Anterior cingulate cortex (tissue), 58 donors: ENCODE measurements at places on chromosomes 5 and 9.

- DNase-seq: no peak
These were observed 58.1 kb downstream of the TSSK1B start for GRCh38 chr5:113376640-113377039.

GRCh38 chr9:105069696-105070095 lies 141.7 kb upstream of the ABCA1 start:
- no peak for DNase-seq

DNA sequence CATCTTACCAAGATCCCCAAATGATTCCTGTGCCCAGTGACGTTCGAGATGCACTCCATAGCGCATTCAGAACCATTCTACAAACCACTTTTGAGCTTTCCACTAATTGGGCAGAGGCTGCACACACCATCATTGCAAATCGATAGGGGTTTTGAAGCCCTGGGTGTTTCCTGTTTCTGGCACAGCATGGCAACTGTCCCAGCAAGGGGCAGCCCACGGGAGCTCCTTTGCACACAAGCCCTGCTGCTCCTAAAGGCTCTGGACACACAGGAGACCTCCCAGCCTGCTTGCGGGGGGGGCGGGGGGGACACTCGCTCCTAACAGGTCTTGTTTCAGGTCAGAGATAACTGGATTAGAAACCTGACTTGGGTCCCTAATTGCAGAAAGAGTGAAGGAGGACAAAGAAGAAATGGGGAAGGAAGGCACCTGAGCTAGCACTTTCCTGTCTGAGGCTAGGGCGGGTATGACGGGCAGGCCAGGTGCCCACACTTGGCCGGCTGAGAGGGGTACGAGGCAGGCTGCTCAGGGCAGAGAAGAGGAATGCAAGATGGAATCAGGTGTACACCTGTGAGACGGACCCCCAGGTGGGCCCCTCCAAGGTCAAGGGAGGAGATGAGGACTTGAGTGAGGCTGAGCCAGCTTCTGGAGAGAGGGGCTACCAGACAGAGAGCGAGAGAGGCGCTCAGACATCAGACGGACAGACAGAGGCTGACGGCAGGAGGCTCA lies 820 bp downstream of the FBP1 start:
- no peak for DNase-seq

DNA sequence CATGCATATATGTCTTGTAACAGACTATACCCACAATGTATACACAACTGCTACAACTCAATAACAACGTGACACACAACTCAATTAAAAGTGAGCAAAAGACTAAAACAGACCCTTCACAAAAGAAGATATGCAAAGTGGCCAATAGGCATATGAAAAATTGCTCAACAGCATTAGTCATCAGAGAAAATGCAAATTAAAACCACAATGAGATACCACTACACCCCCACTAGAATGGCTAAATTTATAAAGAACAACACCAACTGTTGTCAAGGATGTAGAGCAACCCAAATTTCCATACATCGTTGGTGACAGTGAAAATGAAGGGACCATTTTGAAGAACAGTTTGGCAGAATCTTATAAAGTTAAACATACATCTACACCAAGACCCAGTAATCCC lies 38.9 kb downstream of the GABRB2 start:
- DNase-seq: no peak

- no peak for DNase-seq
These were observed 116.7 kb downstream of the MLLT3 start for GRCh38 chr9:20505574-20505973.

DNA sequence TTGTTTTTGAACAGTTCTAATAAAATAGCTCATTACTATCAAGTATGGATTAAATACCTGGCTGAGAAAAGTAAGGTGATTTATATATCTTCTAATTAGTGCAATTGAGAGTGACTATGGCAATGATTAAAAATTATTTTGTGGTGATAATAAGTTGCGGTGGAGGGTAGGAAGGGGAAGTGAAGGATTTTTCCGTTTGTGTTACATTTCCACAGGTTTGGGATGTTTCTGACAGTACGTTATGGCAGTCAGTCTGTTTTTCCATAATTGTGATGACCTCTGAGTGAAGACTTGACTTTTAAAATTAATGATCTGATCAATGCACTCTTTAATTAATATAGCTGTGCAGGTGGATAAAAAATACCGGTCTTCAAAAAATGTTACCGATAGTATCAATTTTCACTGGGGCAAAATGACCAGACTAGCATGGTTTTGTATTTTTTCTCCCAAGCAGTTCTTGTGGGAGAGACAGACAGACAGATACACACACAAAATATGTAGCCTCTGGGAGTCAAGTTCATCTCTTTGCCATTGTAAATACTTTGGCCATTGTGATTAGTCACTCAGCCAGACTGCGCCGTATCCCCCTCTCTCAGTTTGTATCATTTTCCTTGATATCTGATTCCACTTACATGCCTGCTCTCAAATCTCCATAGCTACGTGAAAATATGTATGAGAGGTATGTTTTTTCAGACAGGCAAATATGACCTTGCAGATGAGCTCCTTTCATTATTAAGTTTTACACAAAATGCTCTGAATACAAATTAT lies 60.2 kb downstream of the ARHGAP26 start:
- no peak for DNase-seq

GRCh38 chr5:175614861-175615260 lies 43.0 kb upstream of the HRH2 start:
- DNase-seq: no peak

DNA sequence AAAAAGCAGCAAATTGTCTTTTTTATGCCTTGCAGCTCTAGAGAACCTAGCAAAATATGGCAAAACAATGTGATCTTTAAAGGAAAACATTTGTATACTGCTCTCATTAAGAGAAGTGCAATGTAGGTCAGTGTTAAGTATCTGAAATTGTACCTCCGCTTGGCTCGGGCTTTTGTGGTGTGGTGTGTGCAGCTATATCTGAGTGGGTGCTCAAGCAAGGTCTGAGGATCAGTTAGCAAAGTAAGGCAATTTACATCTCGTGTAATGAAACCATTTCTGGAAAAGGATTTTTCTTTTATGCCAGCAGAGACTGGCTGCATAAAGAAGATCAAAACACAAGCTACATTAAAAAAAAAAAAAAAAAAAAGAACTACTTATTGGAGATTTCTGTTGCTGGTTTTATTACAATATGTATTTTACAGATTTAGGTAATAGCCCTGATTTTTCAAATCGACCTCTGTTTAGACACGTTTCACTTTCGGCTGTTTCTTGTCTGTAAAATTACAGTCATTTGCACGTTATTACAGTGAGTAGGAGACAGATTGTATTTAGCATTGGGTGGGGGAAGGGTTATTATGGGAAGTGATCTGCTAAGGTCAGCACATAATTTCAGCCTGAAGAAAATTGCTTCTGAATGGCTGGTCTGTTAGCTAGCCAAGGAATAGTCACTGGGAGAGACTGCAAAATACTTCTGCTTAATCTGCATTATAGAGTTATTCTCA lies 7.9 kb upstream of the ZNF608 start:
- DNase-seq: no peak

DNA sequence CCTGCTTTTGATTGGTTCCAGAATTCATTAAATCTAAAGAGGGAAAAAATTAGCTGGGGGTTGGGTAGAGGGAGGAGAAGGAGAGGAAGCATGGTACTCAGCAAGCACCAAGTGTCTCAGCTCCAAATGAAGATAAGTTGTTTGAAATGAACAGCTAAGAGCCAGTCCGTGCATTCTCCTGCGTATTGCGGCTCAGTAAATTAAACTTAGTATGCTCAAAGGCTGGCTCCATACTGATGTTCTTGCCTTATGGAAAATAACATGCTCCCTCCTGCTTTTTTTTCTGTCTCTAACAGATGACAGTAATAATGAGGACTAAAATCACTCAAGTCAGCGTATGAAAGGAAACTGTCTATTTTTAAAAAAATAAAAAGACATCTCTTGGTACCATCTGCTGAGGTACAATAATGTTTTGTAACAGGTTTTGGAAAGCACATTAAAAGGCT lies 161.0 kb downstream of the SPATA31D1 start:
- DNase-seq: no peak

DNA sequence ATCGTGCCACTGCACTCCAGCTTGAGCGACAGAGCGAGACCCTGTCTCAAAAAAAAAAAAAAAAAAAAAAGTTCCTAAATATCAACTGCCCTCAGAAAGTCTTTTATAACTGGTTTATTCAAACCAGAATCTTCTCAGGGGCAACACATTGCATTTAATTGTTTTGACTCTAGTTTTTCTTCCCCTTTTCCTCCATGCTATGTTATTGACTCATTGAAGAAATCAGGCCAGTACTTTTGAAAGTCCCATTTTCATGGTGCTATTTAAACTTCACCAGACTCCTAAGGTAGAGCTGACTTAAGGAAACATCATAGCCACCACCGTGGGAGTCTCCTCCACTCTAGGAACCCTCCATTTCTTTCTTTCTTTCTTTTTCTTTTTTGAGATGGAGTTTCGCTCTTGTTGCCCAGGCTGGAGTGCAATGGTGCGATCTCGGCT lies 83.1 kb upstream of the IL6ST start:
- DNase-seq: no peak

- no peak for DNase-seq
These were observed 32.7 kb downstream of the OSMR start for GRCh38 chr5:38878391-38879077.

- DNase-seq: no peak
These were observed 156.5 kb downstream of the TRIO start for GRCh38 chr5:14299666-14300065.

GRCh38 chr9:79583952-79584654 lies 12.3 kb downstream of the TLE4 start:
- no peak for DNase-seq

GRCh38 chr5:180591311-180591887 lies at the start of gene SCGB3A1:
TSS of gene SCGB3A1 (minus strand) at chr5:180591499. CDS start at chr5:180591462, 37 bp downstream.
- DNase-seq: no peak

- no peak for DNase-seq
These were observed 12.6 kb upstream of the MUSK start for GRCh38 chr9:110655754-110656641.

DNA sequence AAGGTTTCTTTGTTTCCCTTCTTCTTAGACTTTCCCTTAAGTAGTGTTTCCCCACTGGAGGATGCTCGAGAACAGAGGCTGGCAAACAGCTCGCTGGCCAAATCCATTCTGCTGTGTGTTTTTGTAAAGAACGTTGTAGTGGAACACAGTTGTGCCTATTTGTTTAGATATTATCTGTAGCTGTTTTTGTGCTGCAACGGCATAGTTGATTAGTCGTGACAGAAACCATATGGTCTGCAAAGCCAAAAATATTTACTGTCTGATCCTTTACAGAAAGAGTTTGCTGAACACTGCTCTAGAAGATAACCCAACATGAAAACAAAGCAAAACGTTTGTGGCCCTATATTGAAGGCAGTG lies 47.0 kb upstream of the EGFLAM start:
- no peak for DNase-seq

DNA sequence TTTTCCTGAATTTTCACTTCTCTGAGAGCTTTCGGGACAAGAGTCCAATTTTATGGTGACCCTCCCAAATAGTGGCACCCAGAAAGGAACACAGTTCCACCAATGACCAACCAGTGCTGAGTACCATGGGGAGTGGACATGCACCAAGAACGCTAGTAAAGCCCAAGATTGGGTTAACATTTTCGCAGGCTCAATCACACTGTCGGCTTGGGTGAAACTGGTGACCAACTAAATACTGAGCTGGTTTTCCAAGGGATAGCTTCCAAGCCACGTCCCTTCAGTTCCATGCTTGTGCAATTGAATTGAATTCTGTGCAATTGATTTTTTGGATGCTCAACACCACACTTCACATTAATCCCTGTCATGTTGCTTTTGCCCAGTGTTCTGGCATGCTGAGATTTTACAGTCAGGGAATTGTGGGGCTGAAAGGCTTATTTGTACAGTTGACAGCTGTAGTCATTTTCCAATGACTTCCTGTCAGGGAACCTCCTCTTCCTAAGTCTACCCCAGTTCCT lies 37.6 kb upstream of the TRMT10B start:
- no peak for DNase-seq

DNA sequence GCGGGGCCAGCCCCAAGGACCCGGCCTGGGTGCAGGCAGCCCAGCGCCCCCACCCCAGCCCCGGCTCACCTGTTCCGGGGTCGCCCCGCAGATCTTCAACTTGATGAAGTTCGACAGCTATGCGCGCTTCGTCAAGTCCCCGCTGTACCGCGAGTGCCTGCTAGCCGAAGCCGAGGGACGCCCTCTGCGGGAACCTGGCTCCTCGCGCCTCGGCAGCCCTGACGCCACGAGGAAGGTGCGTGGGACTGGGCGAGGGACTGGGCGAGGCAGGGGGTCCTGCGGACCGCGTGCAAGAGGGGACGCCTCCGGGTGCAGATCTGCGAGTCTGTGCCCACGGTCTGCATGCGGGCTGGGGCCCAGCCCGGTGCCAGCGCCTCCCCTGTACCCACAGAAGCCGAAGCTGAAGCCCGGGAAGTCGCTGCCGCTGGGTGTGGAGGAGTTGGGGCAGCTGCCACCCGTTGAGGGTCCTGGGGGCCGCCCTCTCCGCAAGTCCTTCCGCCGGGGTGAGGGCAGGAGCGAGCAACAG lies 9.7 kb downstream of the RGS14 start:
- DNase-seq: no peak

DNA sequence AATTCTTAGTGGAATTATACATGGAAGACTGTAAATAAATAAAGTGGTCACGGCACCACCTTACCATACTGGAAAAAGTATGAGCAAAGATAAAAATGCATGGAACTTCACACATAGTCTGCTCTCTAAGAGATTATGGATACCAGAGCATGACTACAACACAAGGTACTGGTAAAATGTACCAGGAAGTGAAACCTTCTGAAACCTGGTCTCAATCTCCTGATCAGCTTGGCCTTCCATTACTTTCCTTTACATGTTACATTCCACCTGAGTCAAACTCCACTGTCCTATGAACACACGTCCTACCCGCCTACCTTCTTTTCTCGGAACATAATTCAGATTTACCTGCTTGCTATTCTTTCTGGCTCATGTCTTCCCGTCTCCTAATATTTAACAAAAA lies 15.9 kb downstream of the PTAR1 start:
- DNase-seq: no peak

- no peak for DNase-seq
These were observed 26.1 kb upstream of the AOPEP start for GRCh38 chr9:94700445-94700844.

DNA sequence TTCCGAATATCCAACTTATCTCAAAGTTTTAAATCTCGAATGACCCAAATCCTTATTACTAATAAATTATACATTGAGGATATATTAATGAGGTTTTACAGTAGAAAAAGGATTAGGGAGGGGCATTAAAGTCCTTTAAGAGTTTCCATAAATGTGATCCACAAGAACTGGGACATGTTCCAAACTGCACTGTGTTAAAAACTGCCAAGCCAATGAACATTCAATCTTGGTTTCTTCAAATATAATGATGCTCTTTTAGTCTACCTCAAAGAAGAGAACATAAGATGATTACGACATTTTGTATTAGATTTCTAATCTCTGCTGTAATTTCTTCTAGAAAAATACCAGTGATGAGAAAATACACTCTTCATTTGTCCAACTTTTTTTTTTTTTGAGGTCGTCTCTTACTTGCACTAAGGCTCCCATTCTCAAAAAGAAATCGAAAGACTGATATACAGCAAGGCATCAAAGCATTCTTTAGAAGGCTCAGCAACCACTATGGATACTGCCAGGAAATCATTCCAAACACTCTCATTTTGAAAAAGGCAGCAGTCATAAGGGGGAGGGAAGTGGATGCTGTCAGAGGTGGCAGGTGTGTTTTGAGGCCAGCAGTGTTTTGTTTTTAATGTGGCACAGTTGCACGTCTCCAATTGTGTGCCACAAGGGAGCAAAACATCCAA lies 1.7 kb downstream of the PTAR1 start:
- no peak for DNase-seq
